NCI-H526 treated with DMSO at 0.1 percent for 48 hours (cell line): ENCODE measurements at places on chromosomes 6 and 20.

- DNase-seq, result no peak
These were observed 51.4 kb downstream of the KDM1B start for GRCh38 chr6:18206591-18206990.

DNA sequence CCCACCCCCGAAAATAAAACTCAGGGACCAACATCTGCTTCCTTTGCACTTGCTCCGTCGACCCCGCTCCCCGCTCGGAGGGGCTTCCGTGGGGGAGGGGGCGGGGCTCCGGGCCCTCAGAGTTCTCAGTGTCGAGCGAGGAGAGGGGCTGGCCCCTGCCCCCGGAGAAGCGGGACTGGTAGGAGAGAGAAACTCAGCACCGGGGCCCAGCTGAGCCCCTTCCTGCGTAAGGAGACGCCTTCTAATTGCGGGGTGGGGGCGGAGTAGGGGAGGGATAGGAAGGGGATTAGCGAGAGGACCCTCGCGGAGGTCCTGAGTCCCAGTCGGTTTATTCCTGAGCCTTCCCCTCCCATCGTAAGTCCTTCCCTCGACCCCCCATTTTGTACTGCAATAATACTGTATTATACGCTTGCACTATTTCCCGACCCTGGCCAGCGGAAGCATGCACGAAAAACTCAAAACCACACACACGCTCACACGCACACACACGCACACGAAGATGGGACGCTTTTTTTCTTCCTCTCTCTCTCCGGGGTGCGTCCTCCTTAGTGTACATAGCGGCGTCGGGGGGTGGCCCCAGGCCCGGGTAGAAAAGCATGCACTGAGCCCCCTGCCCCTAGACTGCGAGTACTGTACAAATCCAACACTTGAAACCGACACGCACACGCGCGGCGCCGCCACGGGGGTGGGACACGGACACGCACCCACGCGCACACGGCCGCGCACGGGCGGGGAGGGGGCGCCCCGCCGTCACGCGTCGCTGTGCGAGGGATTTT is 22.1 kb upstream of the SLC22A7 start:
- no peak for DNase-seq

DNA sequence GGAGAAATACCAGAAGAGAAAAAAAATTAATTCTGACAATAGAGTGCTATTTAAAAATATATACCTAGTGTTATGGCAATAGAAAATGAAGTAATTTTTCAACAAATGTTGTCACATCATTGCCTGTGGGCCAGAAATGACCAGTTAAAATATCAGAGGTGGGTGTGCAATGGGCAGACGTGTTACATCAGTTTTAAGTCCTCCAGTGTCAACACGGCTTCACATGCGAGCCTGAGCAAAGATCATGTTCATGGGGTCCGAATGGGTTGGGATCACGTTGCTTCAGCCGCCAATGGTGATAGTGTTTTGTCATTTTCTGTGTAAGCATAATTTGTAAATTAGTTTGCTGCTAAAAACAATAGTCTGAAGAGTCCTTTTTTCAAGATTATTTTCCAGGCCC is 27.5 kb downstream of the TMEM200A start:
- no peak for DNase-seq

DNA sequence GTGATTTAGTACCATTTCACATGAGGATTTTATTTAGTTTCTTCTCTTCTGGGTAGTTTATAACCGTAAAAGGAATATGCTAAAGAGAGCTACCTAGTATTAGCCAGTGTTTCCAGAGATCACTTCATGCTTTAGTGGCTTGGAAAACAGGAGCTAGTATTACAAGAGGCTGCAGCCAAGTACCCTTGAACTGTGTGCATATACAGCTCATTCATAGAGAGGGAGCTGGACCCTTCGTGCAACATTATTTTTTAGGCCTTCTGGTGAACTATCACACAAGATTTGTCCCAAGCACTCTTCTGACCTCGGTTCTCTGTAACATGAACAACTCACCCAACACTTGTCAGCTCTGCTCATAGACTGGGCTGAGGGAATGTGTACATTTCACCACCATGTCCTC is 74.9 kb upstream of the RIN2 start:
- no peak for DNase-seq

DNA sequence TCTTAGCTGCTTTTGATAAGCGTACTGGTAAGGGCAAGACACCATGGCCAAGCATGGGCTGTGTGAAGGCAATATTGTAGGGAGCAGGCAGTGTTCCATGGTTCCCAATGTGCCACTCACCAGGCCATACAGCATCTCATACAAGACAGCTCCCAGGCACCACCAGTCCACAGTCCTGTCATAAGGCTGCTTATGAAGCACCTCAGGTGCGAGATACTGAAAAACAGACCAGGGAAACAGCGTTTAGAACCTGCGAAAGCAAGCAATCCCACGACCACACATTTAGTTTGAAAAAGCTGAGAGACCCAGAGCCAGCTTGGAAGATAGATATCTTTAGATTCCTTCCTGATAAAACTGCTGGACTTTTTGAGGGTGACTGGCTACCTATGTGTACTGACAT is 119.1 kb upstream of the SLC2A12 start:
- DNase-seq, result no peak

- no peak for DNase-seq
These were observed 822.7 kb downstream of the GRIK2 start for GRCh38 chr6:102216232-102216631.

DNA sequence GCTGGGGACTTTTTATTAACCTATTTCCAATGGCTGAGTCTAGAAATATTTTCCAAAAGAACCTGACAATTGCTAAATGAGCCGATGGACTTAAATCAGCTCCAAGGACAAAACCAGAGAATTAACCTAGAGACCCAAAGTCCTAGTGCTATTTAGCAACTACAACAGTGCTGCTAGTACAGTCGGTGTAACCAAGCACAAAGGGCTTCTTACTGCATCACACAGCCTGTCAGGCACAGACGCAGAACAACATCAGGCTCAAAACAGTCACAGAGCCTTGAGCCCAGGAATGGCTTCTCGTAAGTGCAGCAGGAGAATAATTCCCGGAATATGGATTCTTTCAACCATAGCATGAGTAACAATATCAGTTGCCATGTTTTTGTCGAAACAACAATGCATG is 70.0 kb downstream of the GFOD1 start:
- DNase-seq, result no peak
